ENCODE measurements at places on chromosomes 6 and 20. TPM values are rescaled to one million over a fixed set of nuclear protein-coding genes. Genes with fewer than 3 reads are reported as not detected.

DNA sequence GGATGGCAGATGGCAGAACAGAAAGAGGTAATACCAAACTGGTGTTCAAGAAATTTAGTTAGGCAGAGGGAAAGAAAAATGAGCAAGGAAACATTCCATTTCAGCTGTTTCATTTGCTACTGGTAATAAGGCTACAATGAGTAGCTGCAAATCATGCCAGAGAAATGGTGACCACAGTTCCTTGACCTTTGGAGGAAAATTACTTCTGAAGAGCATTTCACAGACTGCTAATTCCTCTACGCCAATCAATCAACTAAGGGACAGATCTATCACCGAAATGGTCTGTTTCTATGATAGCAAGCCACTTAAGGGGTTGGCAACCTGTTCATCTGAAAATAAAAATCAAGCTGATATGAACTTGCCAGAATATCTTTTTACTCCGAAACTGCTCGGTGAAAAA is 119.5 kb downstream of the PTPRK start:
- DNase-seq, result no peak
- H3K4me1 ChIP-seq, result no peaks in the 10 kb centered on the region
- H3K27me3 ChIP-seq, result no peaks in the 10 kb centered on the region

DNA sequence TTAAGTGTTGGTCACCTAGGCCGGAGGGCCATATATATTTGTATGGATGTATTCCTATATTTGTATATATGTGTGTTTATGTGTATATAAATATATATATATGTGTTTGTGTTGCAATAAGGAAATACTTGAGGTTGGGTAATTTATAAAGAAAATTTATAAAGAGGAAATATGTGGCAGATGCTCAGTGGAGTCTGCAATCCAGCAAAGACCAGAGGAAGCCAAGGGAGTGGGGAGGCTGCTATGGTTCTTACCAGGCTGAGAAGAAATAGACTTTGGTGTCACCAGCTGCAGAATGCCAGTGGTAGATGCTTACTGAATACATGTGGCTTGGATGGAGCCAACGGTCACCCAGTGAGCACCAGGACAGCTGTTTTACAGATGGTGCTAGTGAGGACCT is 97.4 kb upstream of the ELOVL5 start:
- no peak for DNase-seq
- no peaks in the 10 kb centered on the region for H3K4me1 ChIP-seq
- no peaks in the 10 kb centered on the region for H3K27me3 ChIP-seq
- H3K36me3 ChIP-seq, result no peaks in the 10 kb centered on the region
- H3K4me3 ChIP-seq, result no peak overlapping the region

DNA sequence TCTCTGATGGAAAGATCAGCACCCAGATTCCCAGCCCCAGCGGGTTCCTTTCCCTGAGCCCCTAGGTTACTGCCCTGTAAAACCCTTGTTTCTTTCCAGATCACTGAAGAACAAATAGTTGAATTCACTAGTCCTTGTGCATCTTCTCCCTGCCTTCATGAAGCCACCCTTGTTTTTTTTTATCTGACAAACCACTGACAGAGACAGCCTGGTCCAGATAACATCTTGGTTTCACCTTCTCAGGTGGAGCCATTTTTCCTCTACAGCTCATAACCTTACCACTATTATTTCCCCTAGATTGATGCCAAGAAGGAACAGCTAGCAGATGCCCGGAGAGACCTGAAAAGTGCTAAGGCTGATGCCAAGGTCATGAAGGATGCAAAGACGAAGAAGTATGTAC is 15.9 kb upstream of the PLCG1 start:
- no peaks in the 10 kb centered on the region for H3K27me3 ChIP-seq
- H3K36me3 ChIP-seq, result peaks cover 14% of the 10 kb centered on the region
- no peak overlapping the region for H3K4me3 ChIP-seq
- H3K4me1 ChIP-seq, result peaks cover 5% of the 10 kb centered on the region
- H3K27ac ChIP-seq, result no peak overlapping the region

GRCh38 chr20:4714818-4715217 is 6.9 kb upstream of the PRND start:
- no peak overlapping the region for H3K27ac ChIP-seq
- no peaks in the 10 kb centered on the region for H3K27me3 ChIP-seq
- no peaks in the 10 kb centered on the region for H3K36me3 ChIP-seq
- H3K4me3 ChIP-seq, result no peak overlapping the region

GRCh38 chr20:44400671-44400969 is 45.1 kb downstream of the HNF4A start:
- DNase-seq, result no peak
- no peaks in the 10 kb centered on the region for H3K36me3 ChIP-seq
- no peak overlapping the region for H3K4me3 ChIP-seq
- peak overlapping the region; percentile 95 for H3K27ac ChIP-seq
- no peaks in the 10 kb centered on the region for H3K27me3 ChIP-seq

The ZKSCAN3 gene
- 8.8 TPM for total RNA-seq

The OPN5 gene
- not detected for total RNA-seq

The HLA-A gene
- total RNA-seq, result 191 TPM

The GPX6 gene
- not detected for total RNA-seq
